ENCODE measurements at places on chromosomes 16 and 17. TPM values are rescaled to one million over a fixed set of nuclear protein-coding genes. Genes with fewer than 3 reads are reported as not detected.
A peak's percentile ranks its signal among the peaks of the same experiment; 100 is the strongest.

DNA sequence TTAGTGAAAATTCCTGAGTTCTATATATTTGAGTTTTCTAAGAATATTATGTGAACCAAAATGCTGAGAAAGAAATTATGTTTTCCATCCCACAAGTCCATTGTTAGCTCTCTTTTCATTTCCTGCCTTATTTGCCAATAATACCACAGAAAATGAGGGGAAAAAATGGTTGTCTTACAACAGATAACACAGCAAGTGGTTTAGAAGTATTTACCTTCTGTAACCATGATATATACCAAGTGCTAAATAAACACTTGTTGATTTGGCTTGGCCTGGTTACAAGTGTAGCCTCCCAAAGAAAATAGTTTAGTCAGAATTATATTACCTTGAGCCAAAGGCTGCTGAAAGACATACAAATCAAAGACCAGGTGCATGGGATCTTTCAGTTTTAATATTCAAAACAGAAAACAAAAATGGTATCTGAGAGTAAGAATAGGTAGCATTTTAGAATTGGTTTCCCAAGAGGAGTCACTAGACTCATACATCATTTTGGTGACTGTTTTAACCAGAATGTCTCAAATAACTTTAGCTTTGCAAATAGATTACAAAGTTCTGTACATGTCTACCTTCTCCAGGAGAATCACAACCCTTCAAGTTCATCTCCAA lies 439.8 kb upstream of the DYNLRB2 start:
- no peaks in the 10 kb centered on the region for H3K4me1 ChIP-seq
- H3K36me3 ChIP-seq, result no peaks in the 10 kb centered on the region
- H3K4me3 ChIP-seq, result no peak overlapping the region
- no peak for DNase-seq
- no peak overlapping the region for H3K27ac ChIP-seq

The RGS11 gene
- not detected for total RNA-seq

- no peak overlapping the region for H3K4me3 ChIP-seq
- H3K36me3 ChIP-seq, result no peaks in the 10 kb centered on the region
- no peak overlapping the region for H3K27ac ChIP-seq
- H3K4me1 ChIP-seq, result no peaks in the 10 kb centered on the region
- H3K27me3 ChIP-seq, result no peaks in the 10 kb centered on the region
- DNase-seq, result no peak
These were observed 84.7 kb downstream of the PLCG2 start for GRCh38 chr16:81863630-81864352.

GRCh38 chr17:2815781-2816185 lies 19.5 kb downstream of the RAP1GAP2 start:
- no peak overlapping the region for H3K27ac ChIP-seq
- no peak overlapping the region for H3K4me3 ChIP-seq
- DNase-seq, result no peak
- no peaks in the 10 kb centered on the region for H3K4me1 ChIP-seq

DNA sequence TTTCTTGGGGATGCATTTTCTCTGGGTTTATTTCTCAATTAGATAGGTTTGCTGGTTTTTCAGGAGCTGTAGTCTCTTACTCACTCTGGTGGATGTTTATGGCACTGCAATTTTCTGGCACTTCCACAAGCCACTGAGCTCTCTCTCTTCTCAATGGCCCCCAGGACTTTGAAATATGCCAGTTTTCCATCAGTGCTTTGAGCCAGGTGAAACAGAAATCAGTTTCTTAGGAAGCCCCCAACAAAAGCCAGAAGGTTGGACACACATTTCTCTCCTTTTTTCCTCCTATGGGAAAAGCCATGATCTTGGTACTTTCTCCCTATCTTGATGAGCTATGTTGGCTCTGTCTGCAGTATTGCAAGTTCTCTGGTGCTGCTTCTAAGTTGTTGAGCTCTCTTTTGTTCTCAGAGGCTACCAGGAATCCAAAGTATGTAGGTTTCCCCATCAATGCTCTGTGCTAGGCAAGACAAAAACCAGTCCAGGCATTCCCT lies 90.7 kb upstream of the SMIM36 start:
- H3K27ac ChIP-seq, result no peak overlapping the region
- no peaks in the 10 kb centered on the region for H3K27me3 ChIP-seq
- H3K4me3 ChIP-seq, result no peak overlapping the region
- H3K4me1 ChIP-seq, result no peaks in the 10 kb centered on the region

DNA sequence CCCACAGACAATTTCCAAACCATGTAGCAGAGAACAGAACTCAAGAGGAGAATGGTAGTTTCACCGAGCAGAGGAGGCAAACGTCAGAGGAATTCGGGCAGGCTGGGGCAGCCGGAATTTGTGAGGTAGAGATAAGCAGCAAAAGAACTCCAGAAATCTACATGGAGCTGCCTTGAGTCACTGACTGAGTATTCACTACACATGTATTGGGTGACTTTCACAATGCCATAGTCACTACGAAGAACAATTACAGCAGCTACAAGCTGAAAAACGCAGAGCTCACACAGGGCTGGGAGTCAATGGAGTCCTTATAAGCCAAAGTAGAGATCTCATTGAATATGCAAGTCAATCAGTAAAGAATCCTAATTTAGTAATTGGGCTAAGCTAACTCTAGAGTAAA lies 13.4 kb downstream of the CMC2 start:
- H3K27me3 ChIP-seq, result no peaks in the 10 kb centered on the region
- peak overlapping the region; percentile 25 for H3K27ac ChIP-seq
- no peak for DNase-seq
- H3K4me3 ChIP-seq, result no peak overlapping the region
- H3K36me3 ChIP-seq, result no peaks in the 10 kb centered on the region

The CHRNB1 gene
- total RNA-seq, result 4.2 TPM

The ARL17A gene
- 4.8 TPM for total RNA-seq

The KRTAP16-1 gene
- not detected for total RNA-seq

All from liver (tissue), 10 donors.